ENCODE measurements at places on chromosomes 5 and 9.

GRCh38 chr5:172187118-172188032 is 649 bp downstream of the STK10 start:
- DNase-seq: peak; percentile 53

GRCh38 chr5:118052503-118052902 is 935.8 kb downstream of the DTWD2 start:
- no peak for DNase-seq

- DNase-seq: no peak
Observed at GRCh38 chr5:68420476-68421344, 205.2 kb downstream of the PIK3R1 start.

- no peak for DNase-seq
Observed at GRCh38 chr9:135326141-135326540, 153.4 kb upstream of the PPP1R26 start.

DNA sequence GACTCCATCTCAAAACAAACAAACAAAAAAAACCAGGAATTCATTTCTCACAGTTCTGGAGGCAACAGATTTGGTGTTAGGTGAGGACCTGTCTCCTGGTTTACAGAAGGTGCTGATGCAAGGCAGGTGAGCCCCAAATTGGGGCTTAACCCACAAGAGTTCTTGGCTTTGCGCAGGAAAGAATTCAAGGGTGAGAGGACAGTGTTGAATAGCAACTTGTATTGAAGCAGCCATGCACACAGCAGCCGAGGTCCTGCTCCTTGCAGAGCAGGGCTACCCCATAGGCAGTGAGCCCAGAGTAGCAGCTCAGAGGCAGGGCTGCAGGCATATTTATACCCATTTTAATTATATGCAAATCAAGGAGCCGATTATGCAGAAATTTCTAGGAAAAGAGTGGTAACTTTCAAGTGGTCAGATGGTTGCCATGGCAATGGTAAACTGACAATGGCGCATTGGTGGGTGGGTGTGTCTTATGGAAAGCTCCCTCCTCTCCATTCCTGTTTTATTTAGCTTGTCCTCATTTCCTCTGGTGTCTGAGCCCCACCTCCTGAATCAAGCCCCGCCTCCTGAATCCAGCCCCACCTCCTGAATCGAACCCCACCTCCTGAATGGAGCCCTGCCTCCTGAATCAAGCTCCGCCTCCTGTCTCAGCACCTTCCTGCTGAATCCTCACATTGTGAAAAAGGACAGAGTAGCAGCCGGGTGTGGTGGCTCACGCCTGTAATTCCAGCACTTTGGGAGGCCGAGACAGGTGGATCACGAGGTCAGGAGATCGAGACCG is 34.5 kb upstream of the COL5A1 start:
- DNase-seq: no peak

DNA sequence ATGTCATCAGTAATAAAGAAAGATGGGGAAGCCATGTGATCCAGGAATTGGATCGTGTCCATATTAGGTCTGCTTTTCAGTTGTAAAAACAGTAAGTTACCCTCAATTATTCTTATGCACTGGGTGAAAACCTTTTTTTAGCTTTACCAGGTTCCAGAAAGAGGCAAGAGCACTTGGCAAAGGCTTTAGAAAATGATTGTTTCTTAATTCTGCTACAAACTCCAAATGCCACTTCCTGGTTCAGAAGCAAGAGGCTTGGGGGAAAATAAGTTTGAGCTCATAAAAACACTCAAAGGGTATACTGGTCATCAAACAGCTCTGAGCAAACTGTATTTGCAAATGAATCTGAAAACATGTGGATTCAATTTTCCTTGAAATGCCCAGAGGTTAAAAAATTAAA is 615.6 kb downstream of the EBF1 start:
- no peak for DNase-seq

DNA sequence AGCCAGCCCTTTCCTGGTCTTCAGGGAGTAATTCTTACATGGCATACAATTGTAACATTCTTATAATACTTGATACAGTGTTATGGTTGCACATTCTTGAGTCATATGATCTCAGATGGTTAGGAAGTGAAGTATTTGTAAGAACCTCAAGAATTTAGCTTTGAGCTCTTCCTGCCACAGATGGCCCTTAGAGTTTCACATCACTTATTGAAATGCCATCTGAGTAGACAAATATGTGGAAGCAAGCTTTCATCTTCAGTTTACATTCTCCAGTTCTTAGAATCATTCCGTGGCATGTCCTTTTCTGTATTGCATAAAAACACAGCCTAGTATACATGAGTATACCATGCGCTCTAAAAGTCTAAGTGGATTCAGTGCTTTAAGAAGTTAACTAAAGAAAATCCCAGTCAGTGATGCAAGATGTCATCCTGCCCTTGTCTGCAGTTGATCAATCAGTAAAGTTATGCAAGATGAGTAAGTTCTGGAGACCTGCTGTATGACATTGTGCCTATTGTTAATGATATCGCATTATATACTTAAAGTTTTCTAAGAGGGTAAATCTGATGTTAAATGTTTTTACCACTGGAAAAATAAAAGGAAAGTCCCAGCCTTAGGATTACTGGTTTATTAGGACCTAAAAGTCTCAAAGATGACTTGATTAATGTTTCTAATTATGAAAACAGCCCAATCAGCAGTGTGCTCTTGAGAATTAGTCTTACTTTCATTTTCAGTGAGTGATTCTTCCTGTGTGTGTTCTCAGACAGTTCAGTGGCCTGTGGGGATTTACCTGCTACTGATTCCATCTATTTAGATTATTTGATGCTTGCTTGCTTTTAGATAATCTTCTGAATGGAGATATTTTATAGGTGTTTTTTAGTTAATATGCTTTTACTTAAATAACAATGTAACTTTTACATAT is 29.4 kb downstream of the RHOBTB3 start:
- DNase-seq: peak; percentile 99

- no peak for DNase-seq
Observed at GRCh38 chr5:163108351-163108750, 329.0 kb upstream of the CCNG1 start.

DNA sequence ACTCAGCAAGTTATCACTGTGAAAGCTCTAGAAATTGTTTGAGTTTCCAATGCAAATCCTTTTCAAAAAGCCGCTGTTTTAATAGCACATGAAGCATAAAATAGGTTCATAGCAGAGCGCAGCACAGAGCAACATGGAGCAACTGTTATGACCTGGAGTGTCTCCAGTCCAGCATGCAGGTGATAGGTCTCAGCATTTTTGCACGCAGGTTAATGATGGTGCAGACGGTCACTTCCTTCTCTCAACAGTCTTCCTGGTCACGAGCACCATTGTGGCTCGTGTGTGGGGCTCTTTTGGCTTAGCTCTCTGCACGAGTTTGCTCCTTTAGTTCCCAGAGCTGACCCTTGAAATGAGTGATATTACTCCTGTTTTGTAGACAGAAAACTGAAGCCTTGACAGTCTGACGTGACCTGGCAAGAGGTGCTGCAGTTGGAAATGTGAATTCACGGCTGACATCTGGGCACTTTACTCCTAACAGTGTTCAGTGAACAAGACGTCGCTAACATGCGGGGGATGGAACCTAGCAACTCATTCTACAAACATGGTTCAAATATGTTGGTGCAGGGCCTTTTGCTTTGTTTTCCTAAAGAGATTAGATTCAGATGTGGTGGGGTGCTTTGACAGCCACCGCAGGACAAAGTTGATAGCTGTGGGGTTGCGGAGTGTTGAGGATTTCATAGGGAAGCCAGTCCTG is 10.0 kb downstream of the TENT4A start:
- DNase-seq: no peak

- DNase-seq: no peak
Observed at GRCh38 chr5:33037076-33037475, 326.0 kb downstream of the NPR3 start.

DNA sequence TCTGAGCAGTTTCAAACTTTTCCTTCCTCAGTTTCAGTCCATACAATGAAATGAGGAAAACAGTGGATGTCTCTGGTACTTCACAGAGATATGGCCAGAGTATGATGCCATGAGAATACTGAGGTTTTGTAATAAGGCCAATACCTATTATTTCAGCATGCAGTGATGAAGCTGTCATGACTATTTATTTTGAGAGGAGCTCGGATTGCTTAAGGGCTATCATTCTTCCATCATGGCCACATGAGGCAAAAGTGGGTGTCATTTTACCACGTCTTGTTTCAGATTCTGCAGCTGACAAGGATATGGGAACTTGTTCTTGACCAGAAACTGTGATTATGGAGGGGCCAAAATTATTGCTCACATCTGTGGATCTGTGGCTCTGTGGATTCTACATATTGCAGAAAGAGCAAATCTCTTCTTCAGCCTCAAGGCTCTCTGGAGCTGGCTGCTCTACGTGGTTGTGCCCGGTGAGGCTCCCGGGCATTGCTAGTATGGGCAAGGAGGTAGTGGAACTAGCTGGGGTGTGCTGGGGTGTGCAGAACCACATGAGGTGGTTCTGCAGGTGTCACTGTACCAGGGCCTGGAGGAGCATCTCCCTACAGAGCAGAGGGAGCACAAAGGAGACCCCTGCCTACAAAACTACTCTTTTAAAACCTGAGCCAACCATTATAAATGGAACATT is 180.3 kb downstream of the SEMA6A start:
- peak; percentile 10 for DNase-seq

DNA sequence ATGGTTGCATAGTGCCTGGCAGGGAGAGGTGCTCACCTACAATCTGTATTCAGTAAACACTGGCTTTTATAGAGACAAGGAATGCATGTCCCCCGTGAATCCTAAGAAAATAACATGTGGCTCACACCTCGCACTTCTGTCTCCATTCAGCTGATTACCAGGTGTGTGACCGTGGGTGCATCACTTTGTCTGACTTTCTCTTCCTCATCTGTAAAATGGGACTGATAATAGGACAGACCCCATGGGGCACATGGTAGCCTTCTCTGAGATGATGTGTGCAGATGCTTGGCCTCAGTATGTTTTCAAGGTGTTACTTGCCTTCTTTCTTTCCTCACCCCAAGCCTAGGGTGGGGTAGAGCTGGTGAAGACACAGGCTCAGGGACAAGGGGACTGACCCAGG is 6.3 kb downstream of the CXXC5 start:
- no peak for DNase-seq

- DNase-seq: no peak
Observed at GRCh38 chr9:88302579-88303324, 85.5 kb upstream of the SPIN1 start.

DNA sequence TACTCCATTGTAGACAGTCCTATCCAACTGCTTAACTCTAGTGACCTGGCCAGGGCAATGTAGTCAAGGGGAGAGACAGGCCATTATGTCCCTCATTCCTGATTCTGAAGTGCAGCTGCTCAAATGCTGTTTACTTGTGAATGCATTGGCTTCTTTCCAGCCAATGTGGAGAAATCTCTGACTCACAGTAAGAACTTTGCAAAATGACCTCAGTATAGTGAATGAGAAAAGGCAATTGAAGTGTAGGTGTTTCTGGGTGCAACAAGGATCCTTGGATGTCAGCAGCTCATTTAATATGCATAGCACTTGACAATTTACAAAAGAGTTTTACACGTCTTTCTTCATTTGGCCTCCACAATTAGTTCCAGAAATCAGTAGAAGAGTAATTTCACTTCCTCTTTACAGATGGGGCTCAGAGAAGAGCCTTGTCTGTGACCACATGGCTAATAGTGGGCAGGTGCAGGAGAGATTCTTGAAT is 367.2 kb downstream of the OSTF1 start:
- peak; percentile 1 for DNase-seq

DNA sequence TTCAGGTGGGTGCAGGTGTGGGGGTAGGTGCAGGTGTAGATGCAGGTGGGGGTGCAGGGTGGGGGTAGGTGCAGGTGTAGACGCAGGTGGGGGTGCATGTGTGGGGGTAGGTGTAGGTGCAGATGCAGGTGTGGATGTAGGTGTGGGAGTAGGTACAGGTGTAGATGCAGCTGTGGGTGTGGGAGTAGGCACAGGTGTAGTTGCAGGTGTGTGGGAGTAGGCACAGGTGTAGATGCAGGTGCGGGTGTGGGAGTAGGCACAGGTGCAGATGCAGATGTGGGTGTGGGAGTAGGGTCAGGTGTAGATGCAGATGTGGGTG is 94.6 kb downstream of the PHF2 start:
- no peak for DNase-seq

GRCh38 chr5:13994621-13995253 is 50.2 kb upstream of the DNAH5 start:
- DNase-seq: no peak

DNA sequence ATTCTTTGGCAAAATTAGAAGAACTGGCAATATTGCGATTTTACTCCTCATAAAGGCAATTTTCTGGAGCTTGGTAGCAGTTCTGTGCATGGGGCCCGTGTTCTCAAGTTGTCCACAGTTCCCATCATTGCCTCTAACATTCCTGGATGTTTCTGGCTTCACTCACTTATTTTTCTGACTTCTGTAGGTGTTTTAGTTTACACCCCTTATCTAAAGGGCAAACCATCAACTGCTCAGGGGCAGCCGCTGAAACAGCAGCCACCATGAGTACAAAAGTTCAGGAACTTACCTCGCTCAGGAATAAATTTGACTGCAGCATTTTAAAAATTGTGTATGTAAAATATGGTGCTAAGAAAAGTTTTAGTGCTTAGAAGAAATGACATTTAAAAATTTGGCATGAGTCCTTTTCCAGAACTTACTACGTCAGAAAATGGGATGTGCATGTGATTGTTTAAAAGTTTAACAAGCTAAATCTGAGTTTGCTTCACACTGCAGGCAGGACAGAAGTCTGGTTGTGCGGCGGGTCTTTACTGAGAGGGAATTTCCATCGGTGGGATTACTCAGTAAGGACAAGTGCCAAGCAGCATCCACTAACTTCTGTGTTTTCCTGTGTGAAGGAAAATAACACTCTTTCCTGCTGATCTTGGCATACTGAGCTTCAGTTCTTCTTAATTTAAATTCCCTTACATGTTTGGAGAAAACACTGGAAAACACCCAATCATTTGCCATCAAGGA is 261.7 kb downstream of the MAT2B start:
- DNase-seq: peak; percentile 55

DNA sequence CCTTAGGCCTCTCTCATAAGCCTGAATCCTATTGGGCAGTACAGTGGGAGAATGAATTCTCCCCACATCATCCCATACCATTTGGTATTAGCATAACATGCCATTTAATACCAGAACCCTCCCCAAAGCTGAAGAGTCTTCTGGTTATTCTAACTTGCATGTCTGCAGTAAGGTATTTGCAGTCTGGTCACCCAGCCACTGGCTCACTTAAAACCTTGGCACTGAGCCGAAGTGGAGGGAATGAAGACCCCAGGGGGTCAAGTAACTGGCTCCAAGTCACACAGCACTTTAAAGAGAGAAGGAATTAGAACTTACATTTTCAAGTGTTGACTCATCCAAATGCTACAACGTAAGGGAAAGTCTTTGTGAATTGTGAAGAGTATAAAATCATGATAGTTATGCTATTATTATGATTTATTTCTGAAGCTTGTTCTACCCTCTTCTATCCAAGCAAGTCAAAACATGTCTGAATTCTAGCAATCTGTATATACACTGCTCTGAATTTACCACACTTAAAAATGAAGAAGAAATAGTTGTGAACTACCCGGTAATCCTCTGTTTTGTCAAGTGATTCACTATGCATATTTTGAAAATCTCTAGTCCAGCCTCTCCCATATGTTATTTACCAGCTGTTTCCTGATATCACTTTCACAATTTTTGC is 28.5 kb downstream of the GLRA1 start:
- peak; percentile 47 for DNase-seq

GRCh38 chr9:122095010-122095767 is 2.1 kb upstream of the TTLL11 start:
- peak; percentile 59 for DNase-seq
